ENCODE measurements at places on chromosomes 11 and 22.

DNA sequence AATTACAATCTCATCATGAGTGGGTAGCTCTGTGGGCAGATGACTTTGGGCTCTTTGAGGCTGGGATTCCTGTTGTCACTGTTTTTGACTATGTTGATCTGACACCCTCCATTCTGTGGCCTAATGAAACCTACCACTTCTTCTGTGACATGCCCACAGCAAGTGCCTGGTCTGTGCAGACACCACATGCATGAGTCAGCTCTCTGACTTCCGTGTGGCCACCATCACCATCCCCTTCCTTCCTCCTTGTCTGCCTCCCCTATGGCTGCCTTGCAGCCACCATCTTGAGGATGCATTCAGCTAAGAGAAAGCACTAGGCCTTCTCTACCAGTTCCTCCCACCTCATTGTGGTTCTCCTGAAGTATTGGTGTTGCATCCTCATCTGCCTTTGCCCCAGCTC lies 15.3 kb upstream of the OR10V1 start:
- no peak for DNase-seq

- DNase-seq = no peak
Measured at GRCh38 chr11:34938611-34939010, 22.2 kb downstream of the PDHX start.

DNA sequence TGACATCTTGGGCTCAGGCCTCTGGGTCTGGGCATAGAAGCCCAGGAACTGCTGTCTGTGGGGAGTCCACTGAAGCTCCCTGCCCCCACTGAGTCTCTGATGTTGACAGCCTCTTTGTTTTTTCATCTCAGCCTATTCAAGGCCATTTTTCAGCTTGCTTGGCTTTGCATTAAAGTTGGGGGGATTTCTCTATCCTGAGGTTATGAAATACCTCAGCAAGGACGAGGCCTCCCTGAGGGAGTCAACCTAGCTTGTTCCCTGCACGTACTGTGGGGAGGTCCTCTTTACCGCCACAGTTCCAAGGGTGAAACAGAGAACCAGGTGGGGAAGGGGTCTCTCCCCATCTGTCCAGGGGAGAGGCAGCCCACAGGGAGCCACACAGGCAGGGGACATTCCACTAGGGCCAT lies 8.4 kb downstream of the KCNQ1OT1 start:
- DNase-seq = no peak

DNA sequence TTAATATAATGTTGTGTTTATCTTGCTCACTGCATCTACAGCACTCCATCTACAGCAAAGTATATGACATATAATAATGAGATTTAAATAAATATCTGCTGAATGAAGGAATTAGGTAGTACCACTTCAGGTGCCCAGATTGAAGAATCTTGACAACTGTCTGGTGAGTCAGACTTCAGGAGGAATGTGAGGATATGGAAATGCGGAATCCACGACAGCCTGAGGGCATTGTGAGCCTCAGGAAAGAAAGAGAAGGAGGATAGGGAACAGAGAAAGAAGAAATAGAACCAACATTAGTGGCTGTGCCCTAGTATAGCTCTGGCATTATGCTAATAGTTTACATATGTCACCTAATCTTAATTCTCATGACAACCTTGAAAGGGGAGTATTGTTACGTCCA lies 304.4 kb downstream of the AASDHPPT start:
- DNase-seq = no peak

GRCh38 chr11:132054822-132055221 lies 684.4 kb downstream of the NTM start:
- no peak for DNase-seq

GRCh38 chr22:46143491-46144147 lies 6.7 kb upstream of the PPARA start:
- no peak for DNase-seq

DNA sequence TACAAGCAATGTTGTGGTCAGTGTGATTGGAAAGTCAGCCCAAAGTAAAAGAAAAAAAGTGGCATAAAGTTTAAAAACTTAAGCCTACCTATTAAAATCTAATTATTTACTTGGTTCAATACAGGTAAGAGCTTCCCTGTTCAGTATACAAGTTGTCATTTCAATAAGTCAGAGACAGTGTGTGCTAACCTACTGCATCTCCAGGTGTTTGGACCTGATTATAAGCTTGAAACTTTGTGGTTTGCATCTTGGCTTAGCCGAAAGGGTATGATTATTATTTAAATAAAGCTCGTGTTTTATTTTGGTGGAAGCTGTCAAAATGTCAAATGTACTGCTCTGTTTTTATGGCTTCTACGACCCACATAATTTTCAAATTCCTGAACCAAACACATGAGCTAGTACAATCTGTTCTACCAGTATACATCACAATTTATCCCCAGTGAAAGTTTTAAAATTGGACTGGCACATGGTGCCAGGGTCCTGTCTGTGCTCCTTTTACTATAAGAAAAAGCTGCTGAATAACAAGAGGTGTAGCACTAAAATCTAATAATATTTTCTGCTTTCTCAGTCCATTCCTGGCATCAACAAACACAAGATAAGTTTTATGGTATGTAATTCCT lies 103.9 kb upstream of the ANO3 start:
- DNase-seq = no peak

- DNase-seq = no peak
Measured at GRCh38 chr11:17388609-17389210, at the start of gene KCNJ11. TSS of gene KCNJ11 (minus strand) at chr11:17388659. CDS start at chr11:17388091, 568 bp downstream.

DNA sequence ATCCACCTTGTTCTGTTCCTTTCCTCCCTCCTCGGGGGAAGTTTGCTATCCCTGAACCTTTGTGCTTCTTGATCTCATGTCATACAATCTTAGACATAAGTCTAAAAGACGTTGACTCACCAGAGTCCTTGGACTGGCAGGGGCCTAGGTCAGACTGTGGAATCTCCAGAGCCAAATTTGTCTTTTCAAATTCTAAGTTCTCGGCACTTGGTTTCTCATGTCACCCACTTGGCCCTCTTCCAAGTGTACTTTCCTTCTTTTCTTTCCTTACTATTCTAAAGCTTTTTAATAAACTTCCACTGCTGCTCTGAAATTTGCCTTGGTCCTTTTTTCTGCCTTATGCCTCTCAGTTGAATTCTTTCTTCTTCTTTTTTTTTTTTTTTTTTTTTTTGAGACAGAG lies 30.1 kb upstream of the SMPD1 start:
- no peak for DNase-seq

DNA sequence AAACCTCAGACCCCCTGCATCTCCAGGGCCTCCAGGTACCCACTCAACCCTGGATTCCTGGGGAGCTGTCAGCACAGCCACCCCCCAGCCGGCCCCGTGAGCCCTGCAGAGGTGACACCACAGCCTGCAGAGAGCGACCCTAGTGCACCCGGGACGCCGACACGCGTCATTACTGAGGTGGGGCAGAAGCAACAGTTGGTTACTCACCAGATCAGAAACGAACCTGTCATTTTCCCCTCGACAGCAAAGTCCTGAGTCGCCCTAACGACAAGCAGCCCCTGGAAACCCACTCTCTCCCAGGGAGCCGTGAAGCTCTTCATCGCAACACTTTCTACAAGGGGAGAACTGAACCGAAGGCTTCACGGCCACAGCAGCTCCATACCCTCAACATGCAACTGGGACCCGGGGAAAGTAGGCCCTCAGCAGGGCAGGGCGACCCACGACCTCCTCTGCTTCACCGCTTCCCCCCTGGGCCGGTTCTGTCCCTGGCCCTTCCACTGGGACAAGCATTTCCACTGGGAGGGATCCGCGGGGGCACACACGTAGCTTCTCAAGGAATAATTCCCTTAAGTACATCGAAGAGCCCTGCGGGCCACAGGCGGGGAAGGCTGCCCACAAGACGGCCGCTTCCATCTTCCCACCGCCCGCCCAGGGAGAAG lies 1.6 kb downstream of the BRD1 start:
- peak; percentile 47 for DNase-seq

GRCh38 chr22:27880778-27881394 lies 38.2 kb downstream of the PITPNB start:
- no peak for DNase-seq
